NCI-H187 treated with DMSO at 0.1 percent for 48 hours (cell line): ENCODE measurements at places on chromosomes 1 and 21.

- DNase-seq, result no peak
Observed at GRCh38 chr21:27606422-27606821, 639.5 kb upstream of the ADAMTS5 start.

DNA sequence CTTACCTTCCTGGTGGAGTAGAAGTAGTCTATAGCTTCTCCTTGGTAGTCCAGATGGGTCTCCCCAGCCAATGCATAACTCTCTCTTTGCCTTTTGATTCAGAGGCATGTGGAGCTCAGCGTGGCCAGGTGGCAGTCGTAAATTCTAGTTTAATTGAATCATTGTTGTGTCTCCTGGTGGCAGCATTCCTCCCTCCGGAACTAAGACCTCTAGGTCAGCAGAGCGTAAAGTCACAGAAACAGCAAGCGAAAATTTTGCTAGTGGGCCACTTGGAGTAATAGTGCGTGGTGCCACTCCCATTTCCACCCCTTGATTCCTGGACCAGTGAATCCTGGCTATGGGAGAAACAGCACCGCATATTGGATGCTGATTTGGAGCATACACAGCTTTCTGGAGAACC, 3.9 kb upstream of the TMPRSS2 start:
- DNase-seq, result no peak

GRCh38 chr1:88876573-88877365, 14.6 kb downstream of the GTF2B start:
- no peak for DNase-seq

DNA sequence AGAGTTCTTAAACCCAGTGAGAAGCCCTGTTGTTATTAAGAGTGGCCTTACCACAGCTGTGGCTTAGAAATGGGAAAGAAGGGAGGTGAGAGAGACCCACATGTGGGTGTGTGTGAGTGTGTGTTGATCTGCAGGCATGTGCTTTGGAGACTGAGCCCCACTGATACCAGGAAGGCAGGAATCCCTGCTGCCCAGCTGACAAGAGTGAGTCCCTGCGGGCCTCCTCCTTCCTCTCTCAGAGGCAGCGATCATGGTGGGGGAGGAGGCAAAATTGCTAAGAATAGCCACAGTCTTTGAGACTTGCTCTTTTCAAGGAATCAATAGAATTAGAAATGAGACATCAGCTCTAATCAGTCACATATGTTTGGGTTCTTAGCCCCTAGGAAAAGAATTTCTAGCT, 87.0 kb upstream of the WARS2 start:
- DNase-seq, result no peak

DNA sequence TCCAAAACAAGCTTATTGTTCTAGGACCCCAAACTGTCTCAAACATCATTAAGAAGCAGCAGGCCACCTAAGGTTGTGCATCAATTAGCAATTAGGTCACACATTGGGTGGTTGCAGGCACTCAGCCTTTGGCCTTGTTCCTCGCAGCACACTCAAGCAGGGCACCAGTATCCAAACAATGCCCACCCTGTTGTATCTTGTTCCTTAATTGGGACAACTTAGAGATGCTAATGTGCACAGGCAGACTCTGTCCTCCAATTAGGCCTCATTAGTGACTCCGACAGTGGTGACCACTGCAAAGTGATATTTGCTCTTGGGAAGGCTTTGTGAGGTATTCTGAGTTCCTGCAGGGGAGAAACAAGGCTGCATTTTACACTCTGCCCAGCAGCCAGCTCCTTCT, 515.1 kb upstream of the PTBP2 start:
- DNase-seq, result no peak

DNA sequence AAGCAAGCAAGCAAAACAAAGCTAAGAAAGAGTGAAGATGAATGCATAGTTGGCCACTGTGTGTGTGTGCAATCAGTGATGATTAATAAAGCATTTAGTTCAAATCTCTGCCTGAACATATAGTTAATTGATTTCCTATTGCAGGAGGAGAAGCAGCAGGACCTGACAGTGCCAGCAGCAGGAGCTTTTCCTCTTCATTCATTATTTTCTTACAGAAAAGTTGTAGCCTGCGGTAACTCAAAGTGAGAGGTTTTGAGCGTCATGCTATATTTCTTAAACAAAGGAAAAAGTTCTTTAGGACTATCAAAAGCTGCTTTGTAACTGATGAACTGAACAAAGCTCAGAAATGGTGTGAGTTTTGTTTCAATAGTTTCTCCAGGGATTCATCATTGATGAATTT, 379.9 kb downstream of the PTBP2 start:
- DNase-seq, result no peak

DNA sequence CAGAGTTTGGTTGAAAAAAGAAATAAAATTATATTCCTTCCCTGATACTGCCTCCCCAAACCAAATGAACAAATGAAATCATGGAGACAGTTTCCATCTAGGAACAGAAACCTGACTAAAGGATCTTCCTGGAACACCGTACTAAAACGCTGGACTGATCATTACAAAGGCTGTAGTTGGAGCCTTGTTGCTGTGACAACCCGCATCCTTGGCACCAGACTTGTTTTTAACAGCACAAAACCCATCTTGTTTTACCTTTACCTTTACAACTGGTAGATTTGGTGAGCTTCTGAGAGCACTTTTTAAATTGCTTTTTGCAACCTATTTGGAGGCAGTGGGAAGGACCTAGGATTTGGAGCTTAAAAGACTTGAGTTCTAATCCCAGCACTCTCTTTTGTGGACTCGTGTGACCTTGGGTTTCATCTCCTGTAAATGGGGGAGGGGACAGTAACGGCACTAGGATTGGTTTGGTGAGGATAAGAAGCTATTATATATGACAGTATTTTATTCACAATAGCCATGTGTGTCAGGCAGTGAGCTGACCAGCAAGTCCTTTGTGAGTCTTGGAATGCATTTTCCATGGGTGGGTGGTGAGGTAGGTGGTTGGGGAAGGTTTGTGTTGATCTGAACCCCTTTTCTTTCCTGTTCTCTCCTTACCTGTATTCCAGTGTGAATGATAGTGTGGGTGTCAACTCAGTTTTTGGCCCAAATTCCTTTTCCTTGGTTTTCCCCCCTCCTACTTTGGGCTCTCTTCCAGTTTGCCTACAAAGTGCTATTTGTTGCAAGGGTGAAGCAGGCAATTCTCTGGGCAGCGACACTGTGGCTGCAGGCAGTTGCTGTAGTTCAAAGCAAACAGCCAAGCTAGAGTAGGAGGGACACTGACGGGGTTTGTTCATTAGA, 12.6 kb downstream of the LRRC8D start:
- DNase-seq, result no peak

GRCh38 chr1:97529600-97529999, 391.2 kb downstream of the DPYD start:
- DNase-seq, result no peak

GRCh38 chr1:212485571-212485912, 52.8 kb downstream of the NENF start:
- DNase-seq, result no peak

- DNase-seq, result no peak
Observed at GRCh38 chr1:223742856-223743517, 30.6 kb downstream of the CAPN2 start.

GRCh38 chr1:33219886-33220661, 36.2 kb upstream of the ZNF362 start:
- no peak for DNase-seq

DNA sequence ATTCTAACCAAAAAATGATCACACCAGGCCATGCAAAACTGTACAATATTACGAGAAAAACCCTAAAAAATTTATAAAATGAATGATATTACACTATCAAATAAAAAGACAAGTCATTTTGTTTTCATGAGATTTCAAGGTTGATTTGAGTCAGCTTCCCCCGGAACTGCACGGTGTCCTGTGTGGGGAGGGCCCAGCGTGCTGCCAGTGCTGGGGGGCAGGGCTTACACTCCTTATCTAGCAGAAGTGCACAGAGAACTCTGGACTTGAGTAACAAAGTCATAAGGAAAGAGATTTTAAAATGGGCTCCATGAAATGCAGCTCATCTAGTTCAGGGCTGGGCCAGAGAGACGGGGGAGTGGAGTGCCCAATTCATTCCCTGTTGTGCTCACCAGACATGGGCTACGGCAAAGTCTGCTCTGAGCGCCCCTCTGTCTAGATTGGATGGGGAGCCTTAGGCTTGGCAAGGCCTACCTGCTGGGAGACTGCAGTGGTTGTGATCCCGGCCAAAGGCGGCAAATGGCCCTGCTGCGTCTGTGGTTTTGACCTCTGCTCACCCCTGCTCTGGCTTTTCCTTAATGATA, 50.1 kb downstream of the COQ8A start:
- no peak for DNase-seq

- DNase-seq, result no peak
Observed at GRCh38 chr21:16509476-16509875, 779.7 kb downstream of the USP25 start.

- no peak for DNase-seq
Observed at GRCh38 chr21:15379776-15380175, 315.0 kb upstream of the NRIP1 start.

DNA sequence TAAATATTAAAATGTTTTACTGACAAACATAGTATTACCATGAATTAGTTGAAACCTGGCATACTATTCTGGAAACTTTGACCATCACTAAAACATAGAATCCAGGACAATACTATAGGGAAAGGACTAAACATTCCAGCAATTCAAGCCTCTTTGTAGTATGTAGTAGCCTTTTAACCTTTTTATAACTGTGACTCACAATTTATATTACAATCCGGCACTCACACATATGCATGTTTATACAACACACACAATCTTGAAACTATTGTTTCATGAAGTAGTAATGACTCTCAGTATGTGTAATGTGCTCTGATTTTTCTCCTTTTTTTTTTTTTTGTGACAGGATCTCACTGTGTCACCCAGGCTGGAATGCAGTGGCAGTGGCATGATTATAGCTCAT, 64.3 kb downstream of the ANKRD13C start:
- no peak for DNase-seq

DNA sequence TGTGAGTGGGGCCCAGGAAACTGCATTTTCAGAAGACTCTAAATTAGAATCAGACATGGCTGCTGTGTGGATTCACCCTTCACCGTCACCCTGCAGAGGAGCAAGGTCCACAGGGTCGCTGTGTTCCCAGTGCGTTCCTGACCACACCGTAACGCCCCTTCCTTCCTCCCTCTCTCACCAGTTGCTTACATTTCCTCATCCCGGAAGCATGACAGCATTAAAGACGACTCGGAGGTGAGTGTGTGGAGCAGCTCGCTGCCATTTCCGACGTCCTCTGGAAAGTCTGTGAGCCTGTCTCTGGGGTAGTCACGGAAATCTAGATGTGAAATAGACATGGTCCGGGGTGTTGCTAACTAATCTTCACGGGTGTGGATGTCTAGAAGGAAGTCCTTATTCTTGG, 45.9 kb downstream of the FAAP20 start:
- no peak for DNase-seq

DNA sequence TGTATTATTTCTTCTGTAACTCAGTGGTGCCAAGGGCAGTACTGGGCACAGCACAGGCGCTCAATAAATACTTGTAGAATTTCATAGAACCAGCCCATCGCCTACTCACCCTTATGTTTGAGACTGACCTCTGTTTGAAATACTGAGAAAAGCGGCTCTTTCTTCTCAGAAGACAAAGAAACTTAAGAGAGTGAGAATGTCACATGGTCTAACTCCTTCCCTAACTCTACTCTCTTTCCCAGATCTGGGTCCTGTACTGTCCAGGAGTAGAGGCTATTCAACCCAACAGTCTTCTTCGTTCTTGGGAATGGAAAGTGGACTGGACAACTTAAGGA, 4.2 kb downstream of the IGSF8 start:
- DNase-seq, result no peak

DNA sequence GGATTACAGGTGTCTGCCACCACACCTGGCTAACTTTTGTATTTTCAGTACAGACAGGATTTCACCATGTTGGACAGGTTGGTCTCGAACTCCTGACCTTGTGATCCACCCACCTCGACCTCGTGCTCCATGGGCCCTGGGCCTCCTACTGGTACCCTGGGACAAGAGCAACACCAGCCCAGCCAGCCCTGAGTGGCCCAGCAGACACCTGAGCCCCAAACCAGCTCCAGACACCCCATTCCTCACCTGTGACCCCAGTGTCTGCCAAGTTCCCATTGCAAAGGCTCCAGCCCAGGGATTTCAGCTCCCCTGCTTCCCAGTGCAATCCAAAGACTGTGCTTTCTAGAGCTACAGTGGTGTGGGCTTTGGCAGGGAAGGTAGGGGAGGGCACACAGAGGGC, 14.6 kb downstream of the MEF2D start:
- no peak for DNase-seq

DNA sequence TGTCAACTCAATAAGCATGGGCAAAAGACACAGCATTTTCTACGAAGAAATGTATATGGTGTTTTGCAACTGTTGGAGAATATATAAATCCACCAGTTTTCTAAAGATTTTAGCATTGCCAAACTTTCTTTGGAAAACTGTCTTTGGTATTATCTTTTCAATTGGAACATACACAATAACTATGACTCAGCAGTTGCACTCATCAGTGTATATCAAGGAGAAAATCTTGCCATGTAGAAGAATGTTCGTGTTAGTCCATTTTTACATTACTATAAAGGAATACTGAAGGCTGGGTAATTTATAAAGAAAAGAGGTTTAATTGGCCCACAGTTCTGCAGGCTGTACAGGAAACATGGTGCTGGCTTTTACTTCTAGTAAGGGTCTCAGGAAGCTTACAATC, 41.1 kb downstream of the PRKAA2 start:
- DNase-seq, result no peak

DNA sequence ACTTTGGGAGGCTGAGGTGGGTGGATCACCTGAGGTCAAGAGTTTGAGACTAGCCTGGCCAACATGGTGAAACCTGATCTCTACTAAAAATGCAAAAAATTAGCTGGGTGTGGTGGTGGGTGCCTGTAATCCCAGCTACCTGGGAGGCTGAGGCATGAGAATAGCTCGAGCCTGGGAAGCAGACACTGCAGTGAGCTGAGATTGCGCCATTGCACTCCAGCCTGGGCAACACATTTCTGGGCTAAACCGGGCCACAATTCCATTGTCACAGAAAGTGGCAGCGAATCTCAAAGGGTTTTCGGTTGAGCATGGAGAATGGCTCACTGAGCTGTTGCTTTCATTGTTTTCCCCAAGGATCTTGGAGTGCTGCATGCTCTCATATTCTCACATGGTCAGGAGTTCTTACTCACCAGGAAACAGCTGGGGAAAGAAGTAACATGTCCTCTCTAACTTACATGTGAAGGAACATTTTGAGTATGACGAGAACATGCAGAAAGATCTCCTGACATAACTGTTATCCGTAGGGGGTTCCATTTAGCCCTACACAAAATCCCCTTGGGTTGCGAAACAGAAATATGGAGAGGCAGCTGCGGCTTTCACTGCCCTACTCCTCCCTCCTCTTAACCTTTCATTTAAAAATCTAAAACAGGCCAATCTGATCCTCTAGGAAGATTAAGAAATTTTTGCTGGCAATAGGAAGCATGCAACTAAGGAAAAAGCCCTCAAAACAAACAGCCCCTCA, 341.1 kb downstream of the PCP4 start:
- DNase-seq, result peak; percentile 43
